ENCODE measurements at places on chromosomes 5 and 9.

DNA sequence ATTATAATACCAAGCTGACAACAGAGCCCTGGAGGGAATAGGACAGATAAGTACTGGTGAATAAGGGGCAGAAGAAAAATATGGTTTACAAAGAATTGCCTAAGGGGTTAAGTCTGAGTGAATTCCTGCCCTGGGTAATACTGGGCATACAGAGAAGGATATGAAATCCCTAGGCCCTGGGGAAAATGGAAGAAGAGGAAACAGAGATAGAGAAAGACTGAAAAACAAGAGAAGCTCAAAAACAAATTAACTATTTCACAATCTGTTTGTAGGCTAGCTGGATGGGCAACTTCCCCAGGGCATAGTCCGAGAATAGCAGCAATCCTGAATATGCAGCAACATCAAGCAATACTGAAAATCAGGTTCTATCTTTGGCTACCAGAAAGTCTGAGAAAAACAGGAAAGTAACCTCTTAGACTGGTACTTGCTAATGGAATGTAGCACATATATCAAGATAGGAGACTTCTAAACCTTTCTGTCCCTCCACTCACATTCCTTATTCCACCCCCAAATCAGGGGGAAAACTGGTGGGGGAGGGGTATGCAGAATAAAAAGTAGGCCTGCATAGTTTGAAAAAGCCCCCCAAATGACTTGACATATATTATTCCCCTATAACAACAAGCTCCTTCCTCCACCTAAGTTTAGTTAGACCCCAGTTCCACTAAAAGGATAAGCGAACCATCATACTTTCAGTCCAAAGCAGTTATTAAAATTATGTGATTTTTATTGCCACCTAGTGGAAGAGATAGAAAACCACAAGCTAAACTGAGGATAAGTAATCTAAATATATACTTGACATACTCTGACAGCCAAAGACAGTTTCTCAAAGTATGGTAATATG is 20.6 kb downstream of the SLC38A9 start:
- DNase-seq, result peak; percentile 62

DNA sequence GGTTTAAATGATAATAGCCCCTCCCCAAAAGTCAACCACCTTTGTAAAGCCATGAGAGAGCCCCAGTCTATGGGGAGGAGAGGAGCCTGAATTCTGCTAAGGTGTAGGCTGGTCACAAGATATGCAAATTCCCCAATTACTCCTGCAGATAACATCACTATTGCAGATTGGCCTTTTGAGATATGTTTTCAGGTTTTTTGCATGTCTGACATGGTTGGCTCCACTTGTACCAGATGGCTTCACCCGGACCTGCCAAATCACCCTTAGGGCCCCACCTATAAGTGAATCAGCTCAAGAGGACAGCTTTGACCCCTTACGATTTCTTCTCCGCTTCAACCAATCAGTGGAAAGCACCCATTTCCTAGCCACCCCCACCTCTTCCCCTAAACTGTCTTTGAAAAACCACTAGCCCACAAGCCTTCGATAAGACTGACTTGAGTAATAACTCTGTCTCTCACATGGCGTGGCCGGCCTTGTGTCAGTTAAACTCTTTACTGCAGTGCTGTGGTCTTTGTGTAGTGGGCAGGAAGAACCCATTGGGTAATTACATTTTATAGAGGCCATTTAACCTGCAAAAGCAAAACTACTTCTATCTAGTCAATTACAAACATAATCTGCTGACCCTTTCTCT is 69.7 kb downstream of the PRLR start:
- no peak for DNase-seq

GRCh38 chr9:126457175-126457547 is 130.5 kb downstream of the MVB12B start:
- DNase-seq, result no peak

- DNase-seq, result peak; percentile 91
These were observed 664 bp upstream of the ARSB start for GRCh38 chr5:78985725-78986223.
